Pulmonary artery endothelial cell (primary cell): ENCODE measurements at places on chromosomes 12 and 14. TPM values are rescaled to one million over a fixed set of nuclear protein-coding genes. Genes with fewer than 3 reads are reported as not detected.

DNA sequence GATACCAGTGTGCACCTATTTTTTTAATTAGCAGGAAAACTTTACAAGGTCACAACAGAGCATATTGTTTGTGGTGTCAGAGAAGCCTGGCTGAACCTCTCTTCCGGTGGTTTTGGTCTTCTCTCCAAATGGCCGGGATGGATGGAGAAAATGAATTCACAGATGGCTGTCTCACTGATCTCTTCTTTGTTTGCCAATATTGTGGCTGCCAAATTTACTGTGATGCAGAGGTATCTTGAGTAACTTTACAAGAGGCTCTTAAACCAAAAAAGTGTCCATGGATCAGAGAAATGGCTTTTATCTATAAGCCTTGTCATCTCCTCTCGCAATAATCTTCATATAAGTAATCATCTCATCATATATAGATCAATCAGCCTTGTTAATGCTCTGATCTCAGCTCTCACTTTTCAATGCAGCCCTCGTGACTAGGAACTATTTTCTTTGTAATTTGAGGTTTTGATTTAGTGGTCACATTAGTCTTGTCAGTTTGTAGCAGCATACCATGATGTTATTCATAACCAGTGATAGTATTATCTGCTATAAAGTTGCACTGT, 308.1 kb downstream of the EGLN3 start:
- DNase-seq, result no peak

- DNase-seq, result no peak
Observed at GRCh38 chr14:99812892-99813291, 19.7 kb downstream of the EML1 start.

- DNase-seq, result no peak
Observed at GRCh38 chr12:12176402-12176801, 90.4 kb downstream of the LRP6 start.

GRCh38 chr14:56474419-56475022, 105.1 kb upstream of the TMEM260 start:
- no peak for DNase-seq

- DNase-seq, result no peak
Observed at GRCh38 chr14:102923201-102923924, 900 bp downstream of the AMN start.

- DNase-seq, result no peak
Observed at GRCh38 chr12:66290716-66291200, 11.5 kb upstream of the HELB start.

DNA sequence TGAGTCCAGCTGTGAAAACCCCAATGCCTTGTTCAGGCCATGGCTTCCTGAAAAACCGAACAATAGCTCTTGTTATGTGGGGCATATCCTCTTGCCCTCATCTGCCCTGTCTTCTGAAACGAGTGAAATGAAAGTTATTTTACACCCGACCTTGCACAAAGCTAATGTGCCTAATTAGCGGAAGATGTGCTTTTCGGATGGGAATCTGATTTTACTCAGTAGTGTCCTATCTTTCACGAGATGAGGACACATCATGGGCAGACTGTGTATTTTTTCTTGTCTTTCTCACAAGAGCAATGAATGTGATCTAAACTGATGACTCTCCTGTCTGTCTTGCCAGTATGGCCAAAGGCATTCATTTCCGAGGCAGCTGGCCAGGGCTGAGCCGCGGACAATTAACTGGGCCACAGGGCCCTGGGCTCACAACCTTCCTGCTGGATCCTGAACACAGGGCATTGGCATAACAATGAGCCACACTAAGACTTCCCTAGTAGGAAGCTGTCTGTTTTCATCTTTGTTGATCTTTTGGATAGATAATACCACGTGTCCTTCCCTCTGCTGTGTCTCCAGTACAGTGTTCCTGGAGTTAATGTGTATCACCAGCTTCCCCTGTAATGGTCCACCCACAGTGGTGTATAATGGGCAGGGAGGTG, 86.0 kb upstream of the HIF1A start:
- no peak for DNase-seq

The DPF3 gene
- total RNA-seq, result 7.6 and 13.4 TPM in 2 replicates

The LRTM2 gene
- not detected in 2 replicates for total RNA-seq

The SERPINA1 gene
- total RNA-seq, result not detected in 2 replicates

The CIPC gene
- 15.0 and 15.9 TPM in 2 replicates for total RNA-seq

The CCDC38 gene
- total RNA-seq, result not detected in 2 replicates
